Activated T-cell treated with anti-CD3 and anti-CD28 coated beads for 48 hours (primary cell): ENCODE measurements at places on chromosomes 1 and 21.

GRCh38 chr1:4119516-4120220 lies 219.6 kb upstream of the C1orf174 start:
- no peak for DNase-seq

- no peak for DNase-seq
These were observed 26.1 kb upstream of the HUNK start for GRCh38 chr21:31846690-31847089.

GRCh38 chr1:41850029-41850428 lies 68.7 kb downstream of the HIVEP3 start:
- no peak for DNase-seq

- DNase-seq = no peak
These were observed 6.1 kb downstream of the MYBPHL start for GRCh38 chr1:109300650-109301151.

- DNase-seq = no peak
These were observed 98.9 kb downstream of the RGS2 start for GRCh38 chr1:192907545-192908243.

- DNase-seq = no peak
These were observed 49.7 kb downstream of the RCAN1 start for GRCh38 chr21:34565238-34565637.

GRCh38 chr21:38897532-38898421 lies 92.0 kb downstream of the ETS2 start:
- DNase-seq = no peak

DNA sequence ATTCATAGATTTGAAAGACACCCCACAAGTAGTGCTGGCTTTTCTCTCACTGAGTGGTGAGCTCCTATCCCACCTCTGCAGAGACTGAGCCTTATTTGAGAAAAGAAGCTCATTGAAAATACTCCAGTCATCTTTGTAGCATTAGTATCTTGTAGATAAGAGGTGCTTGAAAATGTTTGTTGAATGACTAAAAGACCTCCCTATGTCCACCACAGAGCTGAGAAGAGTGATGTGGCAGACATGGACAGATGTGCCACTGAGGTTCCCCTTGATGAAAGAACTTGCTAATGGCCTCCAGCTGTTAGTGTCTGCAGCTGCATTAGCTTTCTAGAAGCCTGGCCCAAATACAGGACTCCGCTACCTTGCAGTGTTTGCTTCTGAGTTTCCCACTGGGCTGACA lies 29.3 kb upstream of the ZBTB8A start:
- DNase-seq = no peak
